Naive thymus-derived CD4-positive, alpha-beta T cell (primary cell): ENCODE measurements at places on chromosomes 7 and 10.
A peak's percentile ranks its signal among the peaks of the same experiment; 100 is the strongest.

DNA sequence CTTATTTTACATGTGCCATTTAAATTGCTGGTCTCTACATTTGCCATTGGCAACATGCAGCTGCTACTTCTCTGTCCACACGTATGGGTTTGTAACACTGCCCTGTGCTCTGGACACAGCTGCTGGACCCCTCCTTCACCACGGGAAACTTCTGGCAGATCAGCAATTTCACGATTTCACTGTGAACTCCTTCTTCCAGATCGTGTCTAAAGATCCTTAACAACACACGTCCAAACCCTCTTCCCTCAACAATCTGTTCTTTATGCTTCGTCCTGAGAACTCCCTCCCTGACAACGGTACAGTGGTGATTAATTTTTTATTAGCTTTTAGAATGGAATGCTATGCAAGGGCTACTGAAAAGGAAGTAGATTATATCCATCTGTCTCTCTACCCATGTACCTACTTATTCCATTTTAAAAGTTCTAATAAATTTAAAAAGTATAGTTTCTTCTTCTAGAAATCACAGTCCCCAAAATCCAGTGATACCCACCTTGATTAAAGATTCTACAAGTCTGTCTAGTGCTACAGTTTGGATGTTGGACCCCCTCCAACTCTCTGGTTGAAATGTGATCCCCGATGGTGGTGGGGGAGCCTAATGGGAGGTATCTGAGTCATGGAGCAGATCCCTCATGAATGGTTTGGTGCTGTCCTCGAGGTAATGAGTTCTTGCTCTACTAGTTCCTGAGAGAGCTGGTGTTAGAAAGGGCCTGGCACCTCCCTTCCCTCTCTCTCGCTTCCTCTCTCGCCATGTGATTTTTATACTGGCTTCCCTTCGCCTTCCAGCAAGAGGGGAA lies 81.0 kb downstream of the KIAA1549 start:
- DNase-seq = no peak

- DNase-seq = peak; percentile 56
Measured at GRCh38 chr7:111741811-111742240, 179.5 kb upstream of the IMMP2L start.

GRCh38 chr7:101248276-101248675 lies 3.4 kb upstream of the FIS1 start:
- DNase-seq = no peak

DNA sequence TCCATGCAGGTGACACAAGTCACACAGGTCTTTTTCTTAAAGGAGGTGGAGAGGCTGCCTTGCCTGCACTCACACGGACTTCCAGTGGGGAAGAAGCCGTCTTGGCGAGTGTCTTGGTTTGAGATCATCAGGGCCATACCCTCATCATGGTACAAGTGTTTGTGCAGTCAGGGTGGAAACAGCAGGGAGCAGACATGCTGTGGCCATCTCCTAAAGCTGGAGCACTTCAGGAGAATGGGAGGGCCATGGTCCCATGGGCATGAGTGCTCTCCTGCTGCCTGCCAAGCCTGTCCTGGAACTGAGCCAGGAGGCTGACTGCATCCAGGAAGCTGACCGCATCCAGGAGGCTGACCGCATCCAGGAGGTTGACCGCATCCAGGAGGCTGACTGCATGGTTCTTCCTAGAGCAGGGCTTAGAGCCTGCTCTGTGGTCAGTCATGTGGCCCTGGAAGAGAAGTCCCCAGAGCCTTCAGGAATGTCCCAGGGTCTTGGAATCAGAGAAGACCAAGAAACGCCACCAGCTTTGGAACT lies 98.4 kb downstream of the ADARB2 start:
- DNase-seq = no peak

DNA sequence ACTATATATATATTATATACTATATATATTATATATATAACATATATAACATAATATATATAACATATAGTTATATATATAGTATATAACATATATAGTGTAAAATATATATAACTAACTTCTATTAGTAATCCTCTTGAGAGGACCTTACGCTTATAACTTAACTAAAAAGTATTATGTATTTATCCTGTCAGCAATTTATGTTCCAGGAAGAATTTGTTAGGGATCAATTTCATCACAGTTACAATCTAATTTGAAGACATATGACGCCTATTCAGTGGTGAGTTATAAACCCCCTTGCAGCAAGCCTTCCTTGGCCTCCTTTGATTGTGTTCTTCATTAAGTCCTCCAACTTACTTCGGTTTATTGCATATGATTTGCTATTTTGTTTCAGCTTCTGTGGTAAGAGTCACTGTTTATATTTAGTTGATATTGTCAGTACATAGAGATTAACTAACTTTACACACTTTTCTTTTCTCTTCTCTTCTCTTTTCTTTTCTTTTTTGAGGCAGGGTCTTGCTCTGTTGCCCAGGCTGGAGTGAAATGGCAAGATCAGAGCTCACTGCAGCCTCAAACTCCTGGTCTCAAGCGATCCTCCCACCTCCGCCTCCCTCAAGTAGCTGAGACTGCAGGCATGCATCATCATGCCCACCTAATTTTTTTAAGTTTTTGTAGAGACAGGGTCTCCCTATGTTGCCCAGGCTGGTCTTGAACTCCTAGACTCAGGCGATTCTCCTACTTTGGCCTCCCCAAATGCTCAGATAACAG lies 59.7 kb downstream of the ANKRD61 start:
- no peak for DNase-seq

DNA sequence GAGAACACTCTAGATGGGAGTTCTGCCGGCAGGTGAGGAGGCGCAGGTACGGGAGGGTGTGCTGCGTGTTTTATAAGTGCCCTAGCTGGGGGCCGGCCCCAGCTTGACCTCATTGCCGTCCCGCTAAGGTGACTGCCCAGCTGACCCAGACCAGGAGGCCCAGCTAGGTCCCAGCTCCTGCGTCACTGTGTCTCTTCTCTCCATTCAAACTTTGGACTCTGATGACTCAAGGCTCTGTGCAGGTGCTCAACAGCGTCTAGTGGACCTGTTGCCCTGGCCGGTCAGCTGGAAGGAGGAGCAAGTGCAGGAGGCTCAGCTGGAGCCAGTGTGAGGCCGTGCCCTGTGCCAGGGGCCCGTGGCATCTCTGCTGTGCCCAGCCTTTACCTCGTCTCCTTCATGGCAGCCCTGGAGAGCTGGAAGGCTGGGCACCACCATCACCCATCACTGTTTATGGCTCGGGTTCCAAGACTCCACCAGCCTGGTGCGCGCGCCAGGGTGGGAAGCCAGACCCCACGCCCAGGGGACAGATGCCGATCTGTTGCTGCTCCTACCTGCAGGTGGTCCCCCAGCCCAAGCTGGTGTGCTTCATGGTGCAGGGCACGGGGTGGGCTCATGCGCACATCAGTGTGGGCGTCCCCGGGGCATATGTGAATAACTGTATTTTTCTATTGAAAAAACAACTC lies 14.6 kb downstream of the LHPP start:
- DNase-seq = no peak

DNA sequence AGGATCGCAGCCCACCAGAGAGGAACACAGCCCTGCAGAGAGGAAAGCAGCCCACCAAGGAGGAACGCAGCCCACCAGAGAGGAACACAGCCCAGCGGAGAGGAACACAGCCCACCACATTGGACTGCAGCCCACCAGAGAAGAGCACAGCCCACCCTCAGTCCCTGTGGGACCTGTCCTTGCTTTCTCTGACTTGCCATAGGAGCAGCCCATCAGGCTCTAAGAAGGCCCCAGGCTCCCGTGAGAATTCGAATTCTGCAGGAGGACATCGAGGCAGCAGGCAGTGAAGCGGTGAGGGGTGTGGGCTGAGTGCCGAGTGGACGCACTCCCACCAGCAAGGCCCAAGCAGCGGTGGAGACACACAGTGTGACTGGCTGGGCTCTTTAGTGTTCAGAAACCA lies 59.1 kb downstream of the HTR5A start:
- DNase-seq = no peak

DNA sequence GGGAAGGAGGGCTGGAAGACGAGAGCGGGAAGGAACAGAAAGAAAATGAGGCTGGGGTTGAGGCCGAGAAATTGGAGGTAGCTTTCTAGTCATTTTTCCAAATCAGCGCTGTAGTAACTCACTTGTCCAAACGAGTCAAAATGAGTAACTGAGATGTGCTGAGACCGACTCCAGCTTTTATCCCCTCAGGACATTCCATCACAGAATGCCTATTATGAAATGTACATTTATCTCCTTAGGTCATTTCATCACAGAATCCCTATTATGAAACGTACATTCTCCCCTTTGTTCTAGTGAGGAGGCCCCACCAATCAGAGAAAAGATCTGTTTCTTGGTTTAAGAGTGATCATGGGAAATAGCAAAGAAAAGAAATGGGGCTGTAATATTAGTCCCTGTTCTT lies 55.7 kb upstream of the AMPH start:
- no peak for DNase-seq

DNA sequence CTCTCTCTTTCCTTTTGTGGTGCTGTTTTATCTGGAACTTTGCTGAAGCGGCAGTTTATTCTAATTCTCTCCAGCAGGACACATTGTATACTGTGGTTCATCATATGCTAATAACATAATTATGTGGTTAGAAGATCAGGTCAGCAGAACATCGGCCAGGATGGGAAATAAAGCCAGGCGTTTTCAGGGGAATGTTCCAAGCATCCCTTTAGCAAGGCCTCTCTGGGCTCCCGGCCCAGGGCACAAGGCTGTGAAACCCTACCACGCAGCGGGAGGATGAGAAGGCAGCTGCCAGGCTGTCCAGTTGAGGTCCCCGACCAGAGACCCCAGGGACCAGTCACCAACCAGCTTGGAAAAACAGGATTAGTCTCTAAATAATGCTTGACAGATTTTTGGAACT lies 112.2 kb upstream of the GALNT17 start:
- DNase-seq = no peak

GRCh38 chr10:132709471-132709951 lies 76.4 kb downstream of the NKX6-2 start:
- no peak for DNase-seq
